Glutamatergic neuron (in vitro differentiated cells): ENCODE measurements at places on chromosomes 6 and 20.
A peak's percentile ranks its signal among the peaks of the same experiment; 100 is the strongest.

DNA sequence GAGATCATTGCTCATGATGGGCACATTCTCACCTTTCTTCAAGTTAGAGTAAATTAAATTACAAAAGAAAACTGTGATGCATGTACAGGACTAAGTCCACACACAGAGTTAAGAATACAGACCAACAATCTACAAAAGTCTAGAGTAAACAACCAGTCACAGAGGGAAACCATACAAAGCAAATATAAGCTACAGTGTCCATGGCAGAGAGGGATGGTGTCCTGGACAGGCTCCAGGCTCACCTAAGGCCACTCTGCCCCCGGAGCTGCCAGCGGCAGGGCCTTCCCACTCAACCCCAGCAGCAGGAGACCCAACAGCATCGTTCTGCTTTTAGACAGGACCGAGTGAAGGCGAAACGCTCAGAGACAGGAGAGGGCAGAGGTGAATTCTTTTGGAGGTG lies 16.0 kb downstream of the PDE10A start:
- DNase-seq = no peak

- peak; percentile 66 for DNase-seq
Measured at GRCh38 chr6:105424175-105424783, 21.4 kb upstream of the PREP start.

GRCh38 chr20:3106658-3107463 lies 22.3 kb upstream of the AVP start:
- DNase-seq = no peak

DNA sequence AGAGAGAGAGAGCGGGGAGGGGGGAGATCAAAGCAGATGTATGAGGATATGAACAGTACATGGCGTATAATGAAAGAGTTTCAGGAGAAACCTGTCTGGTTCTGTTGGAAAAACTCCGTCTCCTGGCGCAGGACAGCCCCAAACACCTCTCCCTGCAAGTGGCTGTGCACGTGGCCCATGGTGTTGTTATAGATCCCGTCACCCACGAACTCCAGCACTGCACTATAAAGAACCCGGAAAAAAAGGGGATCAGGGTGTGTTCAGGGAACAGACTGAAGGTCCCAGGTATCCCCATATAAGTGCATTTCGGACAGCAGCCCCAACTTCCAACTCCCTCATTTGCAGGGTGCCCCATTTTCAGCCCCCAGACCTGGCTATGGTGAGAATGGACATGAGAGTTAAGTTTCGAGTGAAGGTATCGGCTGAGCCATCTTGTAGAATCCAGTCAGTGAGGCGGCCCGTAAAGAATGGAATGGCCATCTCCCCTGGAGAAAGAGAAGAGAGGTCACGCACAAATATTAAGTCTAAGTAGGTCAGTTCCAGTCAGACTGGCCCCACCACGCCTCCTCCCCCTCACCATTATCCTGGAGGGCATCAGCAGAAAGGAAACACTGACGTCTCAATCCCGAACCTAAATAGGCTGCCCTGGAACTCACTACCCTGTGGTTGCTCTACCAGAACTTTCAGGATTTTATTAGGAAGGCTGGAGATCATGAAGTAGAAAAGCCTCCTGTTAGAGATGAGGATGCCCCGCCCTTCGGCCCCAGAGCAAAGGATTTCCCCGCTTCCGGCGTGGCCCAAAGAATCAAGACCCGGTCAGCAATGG lies 1.3 kb downstream of the TAP1 start:
- no peak for DNase-seq

DNA sequence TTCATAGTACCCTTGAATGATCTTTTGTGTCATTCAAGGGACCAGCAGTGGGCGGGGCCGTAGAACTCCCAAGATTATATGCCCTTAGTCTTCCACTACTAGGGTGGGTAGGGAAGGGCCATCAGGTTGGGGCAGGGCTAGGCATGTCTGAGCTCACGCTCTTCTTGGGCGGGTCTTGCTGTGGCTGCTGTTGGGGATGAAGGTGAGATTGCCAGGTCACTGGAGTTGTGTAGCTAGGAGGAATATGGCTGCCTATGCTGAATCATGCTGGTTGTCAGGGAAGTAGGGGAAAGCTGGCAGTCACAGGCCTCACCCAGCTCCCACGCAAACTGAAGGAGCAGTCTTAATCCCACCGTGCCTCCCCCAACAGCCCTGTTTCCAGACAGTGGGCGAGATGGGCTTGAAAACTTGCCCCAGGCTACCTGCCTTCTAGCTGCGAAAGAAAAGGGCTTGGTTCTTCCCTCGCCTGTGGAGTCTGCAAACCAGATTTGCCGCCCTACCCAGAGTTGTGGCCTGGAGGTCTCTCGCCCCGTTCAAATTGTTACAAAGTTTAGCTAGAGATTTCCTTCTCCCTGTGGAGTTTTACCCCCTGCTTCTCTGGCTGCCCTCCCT lies 76.4 kb upstream of the ADGRF4 start:
- no peak for DNase-seq

GRCh38 chr6:37551867-37552266 lies 52.2 kb upstream of the CCDC167 start:
- no peak for DNase-seq

- no peak for DNase-seq
Measured at GRCh38 chr6:4358414-4359107, 223.2 kb upstream of the ECI2 start.
